ENCODE measurements at places on chromosomes 13 and 19.
A peak's percentile ranks its signal among the peaks of the same experiment; 100 is the strongest.

DNA sequence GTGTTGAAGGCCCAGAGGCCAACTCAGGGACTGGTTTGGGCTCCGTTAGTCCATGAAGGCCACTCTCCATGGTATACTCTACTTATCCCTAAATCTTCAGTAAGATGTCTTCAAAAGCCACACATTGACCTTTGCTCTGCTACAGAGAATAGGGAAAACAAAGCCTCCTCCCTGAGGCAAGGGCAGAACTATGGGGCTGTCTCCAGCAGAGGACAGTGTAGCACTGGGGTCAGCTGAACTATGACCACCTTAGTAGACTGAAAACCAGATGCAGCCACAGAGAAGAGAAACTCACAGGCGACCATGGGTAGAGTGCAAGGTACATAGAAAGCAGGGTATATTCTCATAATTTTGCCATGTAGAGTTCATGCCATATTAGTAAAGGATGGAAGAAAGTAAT, 587.4 kb downstream of the LMO7 start:
- DNase-seq = no peak

GRCh38 chr13:43414111-43414510, 372.7 kb downstream of the ENOX1 start:
- no peak for DNase-seq

DNA sequence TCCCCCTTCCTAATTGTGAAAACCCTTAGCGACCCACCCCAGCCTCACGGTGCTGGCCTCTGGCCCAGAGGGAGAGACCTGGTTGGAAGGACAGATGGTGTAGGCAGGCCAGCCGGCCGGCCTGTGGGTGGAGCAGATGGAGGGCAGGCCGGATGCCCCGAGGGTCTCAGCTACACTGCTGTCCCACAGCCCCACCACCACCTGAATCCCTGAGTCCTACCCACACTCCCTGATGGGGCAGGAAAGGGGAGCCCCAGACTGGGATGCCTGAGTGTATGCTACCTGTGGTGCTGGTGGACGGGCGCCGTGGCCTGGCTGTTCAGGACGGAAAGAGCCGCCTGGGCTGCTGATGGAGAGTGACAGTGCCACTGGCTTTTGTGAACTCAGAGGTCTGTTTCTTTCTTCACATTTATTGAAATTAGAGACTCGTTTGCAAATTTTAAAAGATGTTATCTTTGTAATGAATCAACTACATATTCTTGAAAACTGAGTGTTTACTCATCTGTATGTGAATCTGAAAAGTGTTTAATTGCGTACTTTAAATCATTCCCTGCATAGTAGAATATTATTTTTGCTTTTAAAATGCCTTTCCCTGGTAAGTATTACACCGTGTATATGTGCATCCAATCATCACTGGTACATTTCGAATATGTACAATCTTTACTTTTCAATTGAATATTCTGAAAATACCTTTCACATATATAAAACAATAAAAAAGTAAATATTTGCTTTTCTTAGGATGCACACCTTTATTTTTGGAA, 35.7 kb downstream of the TFDP1 start:
- no peak for DNase-seq

GRCh38 chr13:112724788-112725345, 35.0 kb downstream of the ATP11A start:
- no peak for DNase-seq

DNA sequence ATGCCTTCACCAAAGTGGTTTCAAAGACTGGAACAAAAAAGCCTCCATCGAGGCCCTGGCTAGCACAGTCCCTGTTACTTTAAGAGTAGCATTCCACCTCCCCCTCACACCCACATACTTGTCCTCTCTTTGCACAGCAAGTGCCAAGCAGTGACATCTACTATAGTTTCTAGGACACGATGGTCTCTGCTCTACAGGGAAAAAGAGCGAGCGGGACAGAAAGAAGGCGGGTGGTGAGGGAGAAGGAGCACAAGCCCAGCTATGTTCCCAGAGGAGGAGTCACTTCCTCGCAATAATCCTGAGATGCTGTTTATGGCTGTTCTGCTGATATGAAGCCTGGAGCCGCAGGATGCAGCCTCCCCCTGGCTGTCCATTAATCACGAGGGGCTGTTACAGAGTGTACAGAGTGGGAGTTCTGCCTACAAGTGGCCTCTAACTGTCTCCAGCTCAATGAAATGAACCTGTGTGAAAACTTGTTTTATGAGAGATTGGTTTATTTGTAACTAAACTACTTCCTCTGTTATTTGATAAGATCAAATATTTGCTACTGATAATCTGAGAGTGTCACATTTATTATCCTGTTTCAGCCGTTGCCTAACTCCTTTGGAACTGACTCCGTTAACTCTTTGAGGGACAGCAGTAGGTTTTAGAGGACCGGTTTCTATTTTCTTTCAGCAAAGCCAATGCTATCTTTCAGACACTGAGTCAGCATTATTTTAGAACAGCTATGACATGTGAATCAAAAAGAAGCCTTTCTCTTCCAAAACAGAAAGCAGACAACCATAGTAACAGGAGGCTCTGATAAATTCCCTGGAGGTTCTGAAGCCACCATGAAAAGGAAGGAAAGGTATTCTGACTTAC, 208.0 kb downstream of the SPRY2 start:
- peak; percentile 95 for DNase-seq

GRCh38 chr13:20390526-20391175, 135.0 kb downstream of the CRYL1 start:
- DNase-seq = no peak

- DNase-seq = no peak
Measured at GRCh38 chr13:110264685-110265275, 42.2 kb downstream of the COL4A1 start.

DNA sequence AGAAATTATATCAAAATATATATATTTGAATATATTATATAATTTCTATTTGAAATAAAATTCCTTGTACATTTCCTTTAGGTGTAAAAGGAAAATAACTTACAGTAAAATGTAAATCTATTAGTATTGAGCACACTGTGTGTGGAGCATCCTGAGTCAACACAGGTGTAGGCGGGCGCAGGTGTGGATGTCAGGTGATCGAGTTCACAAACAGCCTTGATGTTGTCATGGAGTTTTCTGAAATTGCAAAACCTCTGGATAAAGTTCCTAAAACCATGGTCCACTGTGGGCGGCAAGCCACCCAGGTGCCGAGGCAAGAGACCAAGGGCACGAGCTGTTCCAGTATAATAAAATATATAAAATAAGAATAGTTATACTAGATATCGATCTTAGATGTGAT, 27.7 kb upstream of the MCF2L start:
- no peak for DNase-seq

- DNase-seq = no peak
Measured at GRCh38 chr13:87403748-87404432, 267.3 kb upstream of the SLITRK5 start.

DNA sequence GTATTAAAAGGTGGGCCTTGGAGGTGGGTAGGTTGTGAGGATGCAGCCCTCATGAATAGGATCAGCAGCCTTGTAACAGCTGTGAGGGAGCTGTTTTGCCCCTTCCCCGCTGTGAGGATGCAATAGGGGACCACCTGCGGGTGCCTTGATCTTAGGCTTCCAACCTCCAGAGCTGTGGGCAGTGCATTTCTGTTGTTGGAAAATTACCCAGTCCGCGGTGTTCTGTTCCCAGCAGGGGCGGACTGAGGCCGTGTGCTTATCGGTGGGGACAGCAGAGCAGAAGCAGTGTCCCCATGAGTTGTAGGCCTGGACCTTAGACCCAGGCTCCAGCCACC, 54.8 kb upstream of the TEX29 start:
- DNase-seq = no peak

DNA sequence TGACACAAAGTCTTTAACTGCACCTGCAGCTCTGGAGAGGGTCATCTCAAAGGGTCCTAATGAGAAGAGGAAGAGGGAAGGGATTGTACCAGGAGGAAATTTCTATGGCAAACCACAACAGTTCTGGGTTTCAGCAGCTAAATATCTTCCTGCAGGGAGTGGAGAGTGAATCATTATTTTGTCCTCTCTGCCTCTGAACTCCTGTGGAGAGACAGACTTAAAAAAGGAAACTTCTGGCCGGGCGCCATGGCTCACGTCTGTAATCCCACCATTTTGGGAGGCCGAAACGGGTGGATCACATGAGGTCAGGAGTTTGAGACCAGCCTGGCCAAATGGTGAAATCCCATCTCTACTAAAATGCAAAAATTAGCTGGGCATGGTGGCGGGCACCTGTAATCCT, 16.9 kb upstream of the C1QTNF9 start:
- no peak for DNase-seq

- DNase-seq = no peak
Measured at GRCh38 chr13:105363261-105364190, 1171.9 kb downstream of the EFNB2 start.

GRCh38 chr19:45769821-45770191, 754 bp upstream of the SIX5 start:
- DNase-seq = peak; percentile 76

DNA sequence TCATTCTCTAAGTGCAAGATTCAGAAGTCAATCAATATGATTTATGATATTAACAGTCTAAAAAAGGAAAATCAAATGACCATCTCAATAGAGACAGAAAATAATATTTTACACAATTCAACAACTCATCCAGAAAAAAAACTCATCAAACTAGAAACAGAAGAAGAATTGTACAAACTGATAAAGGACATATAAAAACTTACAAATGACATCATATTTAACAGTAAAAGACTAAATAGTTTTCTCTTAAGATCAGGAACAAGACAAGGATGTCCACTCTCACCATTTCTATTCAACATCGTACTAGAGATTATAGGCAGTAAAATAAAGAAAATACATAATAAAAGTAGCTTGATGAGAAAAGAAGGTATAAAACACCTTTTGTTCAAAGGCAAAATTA, 527.3 kb downstream of the DACH1 start:
- DNase-seq = no peak

Measured in large intestine (tissue), 12 donors.